ENCODE measurements at places on chromosomes 7 and 10. TPM values are rescaled to one million over a fixed set of nuclear protein-coding genes. Genes with fewer than 3 reads are reported as not detected.

The PILRA gene
- 0.65 TPM for total RNA-seq

The PRKCQ gene
- 0.52 TPM for total RNA-seq

The OR6B1 gene
- total RNA-seq = not detected

The CYP3A7 gene
- total RNA-seq = not detected

All from MCF 10A (cell line).